ENCODE measurements at places on chromosomes 5 and 9.

- DNase-seq: no peak
Measured at GRCh38 chr5:21613971-21614488, 1239.1 kb downstream of the CDH12 start.

DNA sequence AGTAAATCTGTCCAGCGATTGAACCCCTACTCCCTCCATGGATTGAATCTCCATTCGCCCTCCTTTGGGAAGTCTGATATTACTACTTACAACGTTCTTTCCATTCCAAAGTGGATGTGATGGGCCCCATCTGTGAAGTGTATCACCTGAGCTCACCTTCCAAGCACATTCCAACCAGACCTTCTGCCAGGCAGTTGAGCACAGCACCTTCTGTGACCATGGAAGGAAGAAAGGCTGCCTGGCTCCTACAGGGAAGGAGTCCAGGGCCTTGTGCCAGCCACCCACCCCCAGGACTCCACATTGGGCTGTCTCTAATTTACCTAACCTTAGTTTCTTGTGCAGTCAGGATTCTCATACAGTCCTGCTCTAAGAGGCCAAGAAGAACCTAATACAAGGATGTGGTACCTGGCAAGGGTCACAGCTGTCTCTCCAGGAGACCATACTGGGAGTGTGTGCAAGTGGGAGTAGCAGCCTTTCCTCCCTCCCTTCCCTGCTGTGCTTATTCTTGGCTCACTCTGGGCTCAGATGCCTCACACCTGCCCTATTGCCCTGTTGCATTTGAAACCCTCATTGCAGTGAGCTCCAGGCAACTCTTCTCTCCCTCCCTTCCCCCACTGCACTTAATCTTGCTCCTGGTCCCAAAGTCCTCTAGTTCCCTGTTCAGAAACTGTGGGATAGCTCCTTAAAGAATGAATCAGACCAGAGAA lies 116.1 kb downstream of the NRG2 start:
- DNase-seq: no peak

GRCh38 chr9:20783057-20784038 lies 99.3 kb downstream of the FOCAD start:
- DNase-seq: no peak

DNA sequence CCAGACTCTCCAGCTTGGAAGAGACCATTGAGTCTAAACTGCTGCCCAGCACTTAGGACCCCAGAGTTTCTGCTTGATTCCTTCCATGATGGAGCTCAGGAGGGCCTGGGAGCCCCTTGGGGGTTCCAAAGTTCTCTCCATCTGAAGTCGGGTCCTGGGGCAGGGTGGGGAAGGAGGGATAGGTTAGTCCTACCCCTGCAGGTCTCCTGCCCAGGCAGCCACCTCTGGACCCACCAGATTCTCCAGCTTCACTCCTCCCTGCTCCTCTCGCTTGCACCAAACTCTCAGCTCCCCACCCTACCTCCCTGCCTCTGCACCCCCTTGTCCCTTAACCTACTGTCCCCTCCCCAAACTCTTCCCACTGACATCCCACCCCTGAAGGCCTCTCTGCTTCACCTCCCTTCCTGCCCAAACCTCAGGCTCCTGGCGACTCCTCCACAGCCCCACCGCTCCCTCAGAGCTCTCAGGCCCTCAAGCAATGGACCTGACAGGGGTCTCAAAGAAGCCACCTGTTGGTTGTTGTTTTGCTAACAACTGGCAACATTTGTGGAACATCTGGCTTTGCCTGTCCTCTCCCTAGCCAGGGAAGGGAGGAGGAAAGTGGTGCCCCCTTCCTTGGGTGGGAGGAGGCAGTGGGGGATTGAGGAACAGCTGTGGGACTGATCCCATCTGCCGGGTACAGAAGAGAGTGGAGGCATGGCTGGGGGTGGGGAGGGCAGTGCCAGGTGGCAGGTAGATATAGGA lies 137.5 kb downstream of the RGS3 start:
- DNase-seq: no peak

- DNase-seq: peak; percentile 80
Measured at GRCh38 chr9:136400038-136400834, at the start of gene SNAPC4. Gene SNAPC4 (minus strand): TSS chr9:136400170. CDS start chr9:136398428, 1,742 bp downstream.

GRCh38 chr5:60583616-60584015 lies 116.3 kb downstream of the DEPDC1B start:
- no peak for DNase-seq

- DNase-seq: no peak
Measured at GRCh38 chr9:24721621-24722020, 175.9 kb upstream of the IZUMO3 start.

DNA sequence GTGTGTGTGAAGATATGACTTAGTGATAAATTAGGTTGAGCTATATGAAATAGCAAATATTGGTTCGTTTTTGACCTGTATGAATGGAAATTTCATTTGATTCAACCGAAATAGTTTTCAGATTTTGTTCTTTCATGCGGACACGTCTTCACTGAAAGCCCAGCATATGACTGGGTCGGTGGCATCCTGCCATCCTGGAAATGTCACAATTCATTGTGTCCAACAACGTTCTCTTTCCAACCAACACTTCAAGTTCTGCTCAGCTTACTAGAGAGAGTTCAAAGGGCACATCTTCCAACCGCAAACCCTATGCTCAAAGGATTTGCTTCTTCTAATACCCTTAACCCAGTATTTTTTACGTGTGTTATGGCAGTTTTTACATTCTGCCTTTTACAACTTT lies 252.5 kb downstream of the NTRK2 start:
- DNase-seq: no peak

DNA sequence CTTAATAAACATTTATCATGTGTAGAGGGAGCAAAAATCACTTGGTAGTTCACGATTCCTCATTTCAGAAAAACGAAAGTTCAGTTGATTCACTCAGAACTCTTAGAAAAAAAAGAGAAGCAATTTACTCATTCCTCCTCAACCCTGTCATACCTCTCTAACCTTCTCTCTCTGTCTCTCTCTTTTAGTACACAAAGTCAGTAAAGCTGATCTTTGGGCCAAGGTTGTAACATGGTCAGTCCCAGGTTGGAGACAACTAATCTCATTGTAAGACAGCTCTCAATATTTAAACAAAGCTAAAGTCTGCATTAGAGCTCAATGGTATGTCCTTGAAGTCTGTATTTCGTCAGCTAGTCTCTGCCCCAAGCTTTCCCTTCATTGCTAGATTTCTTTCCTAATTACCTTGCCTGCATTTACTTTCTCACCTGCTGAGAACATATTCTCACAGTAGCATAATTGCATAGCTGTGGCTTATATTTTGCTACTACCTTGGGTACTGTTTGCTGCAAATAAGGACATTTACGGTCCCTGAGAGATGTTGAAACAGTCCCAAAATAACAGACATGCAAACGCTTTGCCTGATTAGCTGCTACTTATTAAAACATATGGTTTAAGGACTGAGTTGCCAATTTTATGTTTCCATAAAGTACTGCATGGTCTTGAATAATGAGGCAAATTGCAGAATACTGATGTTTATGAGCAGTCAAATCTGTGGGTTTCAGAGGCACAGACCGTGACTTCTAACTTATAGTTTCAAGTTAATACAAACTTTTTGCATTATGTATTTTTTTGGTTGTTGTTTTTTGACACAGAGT lies 138.3 kb downstream of the GPBP1 start:
- no peak for DNase-seq

DNA sequence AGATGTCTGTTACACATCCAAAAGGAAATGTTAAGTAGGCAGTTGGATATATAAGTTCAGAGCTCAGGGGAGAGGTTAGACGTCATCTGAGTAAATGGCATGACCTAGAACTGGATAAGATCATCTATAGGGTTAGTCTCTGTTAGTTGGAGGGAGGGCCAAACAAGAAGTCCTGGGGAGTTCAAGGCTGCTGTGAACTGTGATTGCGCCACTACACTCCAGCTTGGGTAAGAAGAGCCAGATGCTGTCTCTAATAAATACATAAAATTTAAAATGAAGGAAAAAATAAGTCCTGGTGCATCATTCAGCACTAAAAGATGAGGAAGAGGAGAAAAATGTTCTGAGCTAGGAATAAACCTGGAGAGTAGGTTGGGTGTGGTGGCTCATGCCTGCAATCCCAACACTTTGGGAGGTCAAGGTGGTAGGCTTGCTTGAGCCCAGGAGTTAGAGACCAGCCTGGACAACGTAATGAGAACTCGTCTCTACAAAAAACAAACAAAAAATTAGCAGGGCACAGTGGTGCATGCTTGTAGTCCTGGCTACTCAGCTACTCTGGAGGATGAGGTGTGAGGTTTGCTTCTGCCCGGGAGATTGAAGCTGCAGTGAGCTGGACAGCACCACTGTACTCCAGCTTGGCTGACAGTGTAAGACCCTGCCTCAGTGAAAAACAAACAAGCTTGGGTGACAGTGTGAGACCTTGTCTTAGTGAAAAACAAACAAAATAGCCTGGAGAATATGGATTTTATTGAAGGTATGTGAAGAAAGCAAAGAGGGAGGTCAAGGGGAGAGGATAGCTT lies 123.6 kb downstream of the ACTBL2 start:
- no peak for DNase-seq

GRCh38 chr5:137595396-137596079 lies 96.4 kb upstream of the SPOCK1 start:
- DNase-seq: no peak

DNA sequence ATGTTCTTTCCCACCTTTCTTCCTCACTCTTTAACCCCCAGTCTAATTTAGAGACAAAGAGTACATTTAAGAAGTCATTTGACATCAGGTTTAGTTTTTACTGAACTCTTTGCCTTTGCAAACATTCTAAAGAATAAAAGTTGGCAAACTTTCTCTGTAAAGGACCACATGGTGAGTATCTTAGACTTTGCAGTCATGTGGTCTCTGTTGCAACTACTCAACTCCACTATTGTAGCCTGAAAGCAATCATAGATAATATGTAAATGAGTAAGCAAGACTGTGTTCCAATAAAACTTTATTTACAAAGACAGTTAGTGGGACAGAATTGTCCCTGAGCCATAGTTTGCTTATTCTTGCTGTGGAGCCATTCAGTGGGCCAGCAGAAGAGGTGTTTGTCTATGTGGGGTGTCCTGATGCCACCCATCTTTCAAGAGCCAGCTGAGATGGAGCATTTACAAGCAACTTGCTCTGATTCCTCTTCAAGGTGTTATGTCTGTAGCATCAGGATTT lies 25.4 kb downstream of the ABLIM3 start:
- DNase-seq: no peak

DNA sequence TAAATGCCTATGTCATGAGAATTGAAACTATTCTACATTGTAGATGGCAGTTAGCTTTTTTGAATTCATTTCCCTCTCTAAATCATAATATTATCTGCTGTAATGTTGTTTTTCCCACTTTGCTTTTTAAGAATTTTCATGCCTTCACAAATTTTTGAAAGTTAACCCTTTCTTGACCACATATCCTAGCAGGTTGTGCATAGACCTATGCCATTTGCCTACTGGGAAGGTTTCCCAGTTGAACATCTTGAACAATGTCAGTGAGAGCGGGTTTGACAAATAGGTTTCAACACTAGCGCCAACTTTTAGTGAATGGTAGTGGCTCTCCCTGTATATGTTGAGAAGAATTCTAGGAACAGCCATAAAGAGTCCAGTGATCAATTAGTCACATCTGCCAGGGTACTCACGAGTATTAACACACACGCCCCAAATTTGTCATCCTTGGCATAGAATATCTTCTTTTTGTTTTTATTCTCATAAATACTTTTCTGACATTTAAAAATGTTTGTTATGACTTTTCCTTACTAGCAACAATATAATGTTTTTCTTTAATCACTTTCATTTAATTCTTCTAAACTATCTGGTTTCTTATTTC lies 307.6 kb downstream of the PJA2 start:
- DNase-seq: no peak

- DNase-seq: no peak
Measured at GRCh38 chr9:37040508-37041127, 6.5 kb upstream of the PAX5 start.
